Endothelial cell (in vitro differentiated cells): ENCODE measurements at places on chromosomes 3 and 15.

DNA sequence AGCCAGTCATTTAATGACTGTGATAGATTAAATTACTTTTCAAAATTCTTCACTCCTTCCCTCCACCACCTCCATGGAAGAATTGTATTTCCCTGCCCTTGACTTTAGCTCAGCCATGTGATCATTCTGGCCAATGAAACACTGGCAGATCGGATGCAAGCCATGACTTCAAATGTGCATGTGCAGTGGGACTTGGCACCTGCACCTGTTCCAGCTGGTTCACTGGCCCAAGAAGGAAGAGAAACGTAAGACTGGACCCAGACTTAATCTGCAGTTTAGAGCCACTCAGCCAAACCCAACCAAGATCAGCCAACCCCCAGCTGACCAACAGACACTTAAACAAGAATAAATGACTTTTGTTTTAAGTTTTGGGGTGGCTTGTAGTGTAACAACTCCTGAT lies 11.8 kb downstream of the DPH3 start:
- DNase-seq, result no peak
- H3K27ac ChIP-seq, result no peak overlapping the region
- peaks cover 11% of the 10 kb centered on the region for H3K4me1 ChIP-seq
- no peaks in the 10 kb centered on the region for H3K36me3 ChIP-seq

DNA sequence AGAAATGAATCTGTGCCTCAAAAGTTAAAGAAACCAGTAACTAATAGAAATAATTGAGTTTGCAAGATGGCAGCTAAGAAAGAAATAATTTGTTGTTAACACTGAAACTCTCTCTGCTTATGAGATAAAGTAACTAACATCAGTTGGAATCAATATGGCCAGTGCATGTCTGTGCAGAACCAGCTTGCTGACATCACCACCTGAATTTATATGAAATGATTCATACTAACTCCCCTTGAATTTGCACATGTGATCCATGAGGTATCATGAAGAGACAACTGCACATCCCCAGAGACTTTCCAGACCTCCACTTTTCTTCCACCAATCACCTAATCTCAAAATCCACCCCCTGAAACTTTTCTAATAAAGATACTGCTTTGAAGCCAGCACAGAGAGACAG lies 10.3 kb upstream of the SLC25A38 start:
- H3K4me3 ChIP-seq, result peak overlapping the region; percentile 17
- H3K27me3 ChIP-seq, result peaks cover 13% of the 10 kb centered on the region

- H3K36me3 ChIP-seq, result no peaks in the 10 kb centered on the region
- no peaks in the 10 kb centered on the region for H3K27me3 ChIP-seq
- DNase-seq, result no peak
- no peaks in the 10 kb centered on the region for H3K4me1 ChIP-seq
These were observed 14.4 kb downstream of the ATP13A3 start for GRCh38 chr3:194472290-194472920.

DNA sequence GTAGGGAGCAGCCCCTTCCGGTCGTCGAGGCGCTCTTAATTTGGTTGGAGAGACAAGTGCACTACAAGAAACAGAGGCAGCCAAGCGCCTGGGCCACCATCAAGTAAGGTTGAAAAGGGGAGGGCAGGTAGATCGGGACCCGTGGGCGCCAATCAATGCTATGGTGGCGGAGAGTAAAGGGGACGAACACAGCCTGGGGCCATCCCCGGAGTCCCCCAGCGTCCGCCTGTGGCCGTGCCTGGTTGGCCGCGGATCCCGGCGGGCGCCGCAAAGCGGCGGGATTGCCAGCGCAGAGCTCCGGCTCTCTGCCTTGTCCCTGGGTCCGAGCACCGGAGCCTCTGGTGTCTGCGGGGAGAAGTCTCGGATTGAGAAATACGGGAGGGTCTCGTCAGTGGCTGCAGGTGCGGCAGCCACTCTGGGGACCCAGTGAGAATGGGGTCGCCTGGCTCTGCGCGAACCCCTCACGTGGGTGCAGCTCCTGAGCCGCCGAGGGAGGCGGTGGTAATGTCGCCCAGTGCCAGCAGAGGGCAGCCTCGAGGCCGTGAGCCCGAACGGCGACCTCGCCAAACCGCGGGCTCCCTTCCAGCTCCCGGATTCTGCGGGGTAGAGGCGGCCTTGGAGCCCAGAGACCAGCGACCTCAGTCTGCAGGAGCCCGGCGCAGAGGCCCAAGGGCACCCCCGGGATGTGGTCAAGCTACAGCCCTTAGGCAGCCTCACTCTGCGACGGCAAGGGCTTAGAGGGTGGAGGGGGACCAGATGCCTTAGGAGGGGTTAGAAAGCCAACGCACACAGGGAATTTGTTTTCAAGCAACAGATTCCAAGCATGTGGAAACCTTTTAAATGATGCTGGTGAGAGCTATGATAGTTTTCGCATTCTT lies 10.8 kb downstream of the FOXL2 start:
- H3K4me1 ChIP-seq, result peaks cover 32% of the 10 kb centered on the region
- H3K27ac ChIP-seq, result no peak overlapping the region
- H3K4me3 ChIP-seq, result peak overlapping the region; percentile 71
- peak; percentile 92 for DNase-seq
- H3K27me3 ChIP-seq, result peaks cover 14% of the 10 kb centered on the region

DNA sequence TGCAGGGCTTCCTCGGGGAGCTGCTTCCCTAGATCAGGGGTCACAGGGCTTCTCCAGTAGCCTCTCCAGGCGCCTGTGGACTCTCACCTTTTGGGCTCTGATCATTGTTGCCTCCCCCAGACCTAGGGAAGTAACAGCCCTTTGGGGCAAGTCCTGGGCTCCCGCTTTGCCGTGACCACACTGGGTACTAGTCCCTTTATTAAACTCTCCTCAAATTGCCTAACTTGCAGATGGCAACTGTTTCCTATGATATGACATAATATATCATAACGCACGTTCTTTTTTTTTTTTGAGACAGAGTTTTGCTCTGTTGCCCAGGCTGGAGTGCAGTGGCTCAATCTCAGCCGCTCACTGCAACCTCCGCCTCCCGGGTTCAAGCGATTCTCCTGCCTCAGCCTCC lies 17.9 kb upstream of the NRROS start:
- no peaks in the 10 kb centered on the region for H3K36me3 ChIP-seq
- H3K27me3 ChIP-seq, result peaks cover 5% of the 10 kb centered on the region
- no peak overlapping the region for H3K27ac ChIP-seq

DNA sequence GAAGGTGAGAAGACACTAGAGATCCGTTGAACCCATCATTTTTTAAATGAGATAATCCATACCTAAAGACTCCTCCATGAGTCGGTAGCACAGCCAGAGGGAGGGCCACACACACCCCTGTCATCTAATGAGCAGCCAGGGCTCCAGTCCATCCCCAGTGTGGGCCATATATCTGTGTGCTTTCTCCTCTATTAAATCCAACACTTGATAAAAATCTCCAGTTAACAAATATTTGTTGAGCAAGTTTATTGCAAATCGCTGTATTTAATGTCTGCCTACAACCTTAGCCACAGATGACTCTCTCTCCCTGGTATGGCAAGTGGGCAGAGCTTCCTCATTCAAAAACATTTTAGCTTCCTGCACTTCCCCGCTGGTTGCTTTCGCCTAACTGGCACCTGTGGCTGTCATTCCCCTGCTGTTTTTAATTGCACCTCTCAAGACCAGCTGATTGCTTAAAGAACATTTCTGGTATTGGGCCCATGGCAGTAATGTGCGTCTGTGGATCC lies 82.8 kb downstream of the SMAD3 start:
- no peak overlapping the region for H3K4me3 ChIP-seq
- no peak for DNase-seq
- H3K4me1 ChIP-seq, result peaks cover 45% of the 10 kb centered on the region
- H3K36me3 ChIP-seq, result no peaks in the 10 kb centered on the region
- peaks cover 2% of the 10 kb centered on the region for H3K27me3 ChIP-seq

DNA sequence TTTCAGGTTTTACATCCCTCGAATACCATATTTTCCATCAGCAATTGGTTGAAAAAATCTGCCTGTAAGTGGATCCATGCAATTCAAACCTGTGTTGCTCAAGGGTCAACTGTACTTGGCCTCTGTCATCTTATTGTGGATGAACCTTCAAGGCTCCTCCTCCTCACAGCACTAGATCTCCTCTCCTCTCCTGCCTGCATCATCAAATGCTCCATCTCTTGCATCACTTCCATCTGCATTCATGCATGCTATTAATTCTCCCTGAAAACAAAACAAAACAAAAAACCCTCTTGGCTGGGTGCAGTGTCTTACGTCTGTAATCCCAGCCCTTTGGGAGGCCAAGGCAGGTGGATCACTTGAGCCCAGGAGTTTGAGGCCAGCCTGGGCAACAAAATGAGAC lies 10.1 kb downstream of the BCL2L10 start:
- H3K36me3 ChIP-seq, result no peaks in the 10 kb centered on the region
- H3K4me1 ChIP-seq, result peaks cover 2% of the 10 kb centered on the region
- DNase-seq, result no peak

DNA sequence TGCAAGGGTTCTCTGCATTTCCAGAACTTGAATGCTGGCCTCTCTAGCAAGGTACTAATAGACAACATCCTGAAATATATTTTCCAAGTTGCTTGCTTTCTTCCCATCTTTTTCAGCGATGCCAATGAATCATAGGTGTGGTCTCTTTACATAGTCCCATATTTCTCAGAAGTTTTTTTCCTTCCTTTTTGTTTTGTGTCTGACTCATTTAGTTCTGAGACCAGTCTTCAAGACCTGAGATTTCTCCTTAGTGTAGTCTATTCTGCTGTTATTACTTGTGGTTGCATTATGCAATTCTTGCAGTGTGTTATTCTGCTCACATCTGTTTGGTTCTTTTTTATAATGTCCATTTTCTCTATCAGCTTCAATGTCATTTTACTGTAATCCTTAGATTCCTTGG lies 1265.0 kb upstream of the ALCAM start:
- H3K27ac ChIP-seq, result no peak overlapping the region
- H3K4me3 ChIP-seq, result no peak overlapping the region
- H3K27me3 ChIP-seq, result no peaks in the 10 kb centered on the region
- H3K4me1 ChIP-seq, result no peaks in the 10 kb centered on the region
- no peaks in the 10 kb centered on the region for H3K36me3 ChIP-seq
- no peak for DNase-seq

DNA sequence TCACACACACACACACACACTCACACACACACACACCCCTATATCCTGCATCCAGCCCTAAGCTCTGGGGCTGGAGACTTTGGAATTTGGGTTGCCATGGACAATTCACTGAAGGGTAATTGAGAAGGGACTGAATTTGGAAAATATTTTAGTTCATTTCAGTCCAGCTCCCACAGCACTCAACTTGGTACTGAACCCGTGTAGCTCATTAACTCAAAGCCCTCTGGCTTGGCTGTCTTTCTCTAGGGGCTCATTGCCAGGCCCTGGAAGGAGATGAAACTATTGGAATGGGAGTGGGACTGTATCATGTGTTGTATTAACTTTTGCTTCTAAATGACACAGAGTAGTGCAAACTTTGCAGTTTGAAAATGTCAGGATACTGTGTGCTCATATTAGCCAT lies 157.3 kb downstream of the EPHB1 start:
- H3K4me3 ChIP-seq, result no peak overlapping the region
- DNase-seq, result no peak
- peaks cover 27% of the 10 kb centered on the region for H3K36me3 ChIP-seq

DNA sequence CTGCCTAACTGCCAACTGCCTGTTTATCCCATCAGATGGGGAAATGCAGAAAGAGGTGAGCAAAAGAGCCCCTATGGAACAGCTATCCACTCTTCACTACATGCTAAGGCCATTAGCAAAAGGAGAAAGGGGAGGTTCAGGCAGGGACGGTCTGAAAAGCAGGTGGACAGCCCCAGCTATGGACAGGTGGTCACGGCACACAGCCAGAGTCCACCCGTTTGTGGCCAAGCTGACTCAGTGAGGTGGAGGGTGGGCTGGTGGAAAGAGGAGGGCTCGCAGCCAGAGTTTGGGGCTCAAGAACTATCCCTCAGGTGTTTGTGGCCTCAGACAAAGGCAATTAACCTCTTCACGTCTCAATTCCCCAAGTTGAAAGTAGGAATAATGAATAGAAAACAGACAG lies 148.9 kb upstream of the UBE2E1 start:
- H3K36me3 ChIP-seq, result no peaks in the 10 kb centered on the region
- no peaks in the 10 kb centered on the region for H3K4me1 ChIP-seq
- no peak overlapping the region for H3K4me3 ChIP-seq

DNA sequence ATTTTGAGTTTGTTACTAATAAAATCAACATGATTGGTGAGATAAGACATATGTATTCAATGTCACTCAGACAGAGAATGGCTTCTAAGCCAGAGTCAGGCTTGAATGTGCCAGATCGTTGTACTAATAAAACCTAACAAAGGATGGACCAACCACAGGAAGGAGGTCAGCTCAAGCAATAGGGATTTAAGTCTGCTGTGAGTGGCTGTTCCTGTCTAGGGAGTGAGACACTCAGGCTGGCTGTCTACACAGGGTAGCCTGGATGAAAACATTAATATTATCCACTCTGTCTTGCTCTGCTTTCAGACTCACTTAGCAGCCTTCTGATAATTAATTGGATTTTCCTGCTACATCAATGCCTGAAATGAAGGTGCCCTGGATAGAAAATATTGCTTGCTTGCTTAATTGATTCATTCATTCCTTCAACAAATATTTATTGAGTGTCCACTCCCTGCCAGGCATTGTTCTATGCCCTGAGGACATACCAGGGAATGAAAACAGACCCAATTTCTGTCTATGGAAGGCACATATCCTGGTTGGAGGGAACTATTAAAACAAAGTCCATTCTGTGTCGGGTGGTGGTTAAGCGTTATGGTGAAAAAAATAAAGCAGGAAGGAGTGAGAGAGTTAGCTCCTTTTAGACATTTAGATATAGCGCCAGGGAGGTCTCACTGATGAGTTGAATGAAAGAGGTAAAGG lies 239.4 kb downstream of the CHST2 start:
- peaks cover 23% of the 10 kb centered on the region for H3K4me1 ChIP-seq
- H3K27me3 ChIP-seq, result peaks cover under 1% of the 10 kb centered on the region
- H3K27ac ChIP-seq, result no peak overlapping the region
- no peak overlapping the region for H3K4me3 ChIP-seq
- DNase-seq, result no peak
